ENCODE measurements at places on chromosomes 2 and 18.

GRCh38 chr2:12347066-12347493, 369.7 kb upstream of the TRIB2 start:
- DNase-seq, result no peak

DNA sequence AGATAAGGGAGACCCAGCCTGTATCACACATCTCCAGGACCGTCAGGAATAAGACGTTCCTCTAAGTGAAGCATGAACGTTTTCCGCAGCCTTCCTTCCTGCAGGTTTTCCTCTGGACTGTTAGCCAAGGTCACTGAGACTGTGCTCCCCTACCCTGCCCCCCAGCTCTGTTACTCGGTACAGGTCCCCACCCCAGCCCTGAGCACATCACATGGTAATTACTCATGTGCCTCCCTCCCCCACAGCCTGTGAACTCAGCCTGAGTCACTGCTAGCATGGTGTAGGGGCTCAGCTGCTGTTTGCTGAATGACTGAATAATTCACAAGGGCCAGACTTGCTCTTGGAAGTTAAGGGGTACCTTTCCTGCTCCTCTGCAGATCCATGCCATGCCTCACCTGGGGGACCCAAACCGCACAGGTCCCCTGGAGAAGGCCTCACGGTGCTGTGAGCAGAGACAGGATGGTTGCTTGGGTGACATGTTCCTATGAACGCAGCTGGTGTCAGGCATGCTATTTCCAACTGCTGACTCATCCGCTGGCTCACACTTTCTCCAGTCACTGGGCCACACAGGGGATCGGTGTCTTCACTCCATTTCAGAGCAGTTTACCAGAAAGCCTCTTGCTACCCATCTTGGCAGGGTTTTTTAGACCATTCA, 88.2 kb downstream of the PLB1 start:
- peak; percentile 82 for DNase-seq

- no peak for DNase-seq
These were observed 67.3 kb downstream of the KYNU start for GRCh38 chr2:142944721-142945120.

DNA sequence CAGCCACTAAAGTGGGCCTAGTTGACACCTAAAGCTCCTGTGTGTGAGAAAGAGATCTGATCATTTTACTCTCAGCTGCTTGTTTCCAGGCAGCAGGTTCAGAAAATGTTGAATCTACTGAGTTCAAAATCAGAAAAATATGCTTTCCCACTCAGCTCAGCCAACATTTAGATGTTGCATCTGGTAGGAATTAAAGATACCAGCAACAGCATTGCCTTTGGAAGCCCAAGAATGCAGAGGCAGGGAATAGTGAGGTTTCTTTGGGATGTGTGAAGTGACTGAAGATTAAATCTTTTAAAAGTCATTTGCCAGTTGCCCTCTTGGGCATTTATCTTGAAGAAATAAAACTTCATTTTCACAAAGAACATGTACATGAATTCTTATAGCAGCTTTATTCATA, 33.9 kb upstream of the DOCK10 start:
- DNase-seq, result no peak

DNA sequence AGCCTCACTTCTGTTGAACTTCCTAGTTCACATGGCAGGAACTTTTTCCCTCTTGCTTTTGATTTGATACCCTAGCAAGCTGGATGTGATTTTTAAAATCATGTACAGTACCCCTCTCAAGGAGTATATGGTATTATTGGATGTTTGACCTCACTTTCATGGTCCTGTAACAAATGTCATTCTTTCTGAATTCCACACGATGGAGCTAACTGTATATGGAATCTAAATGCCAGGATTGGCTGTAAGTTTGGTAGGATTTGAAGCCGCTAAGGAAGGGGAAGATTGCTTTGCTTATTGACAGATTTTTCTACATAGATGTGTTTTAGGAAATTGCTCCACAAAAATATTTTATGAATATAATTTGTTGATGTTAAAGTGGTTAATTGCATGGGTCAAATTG, 18.3 kb downstream of the MAIP1 start:
- peak; percentile 65 for DNase-seq

DNA sequence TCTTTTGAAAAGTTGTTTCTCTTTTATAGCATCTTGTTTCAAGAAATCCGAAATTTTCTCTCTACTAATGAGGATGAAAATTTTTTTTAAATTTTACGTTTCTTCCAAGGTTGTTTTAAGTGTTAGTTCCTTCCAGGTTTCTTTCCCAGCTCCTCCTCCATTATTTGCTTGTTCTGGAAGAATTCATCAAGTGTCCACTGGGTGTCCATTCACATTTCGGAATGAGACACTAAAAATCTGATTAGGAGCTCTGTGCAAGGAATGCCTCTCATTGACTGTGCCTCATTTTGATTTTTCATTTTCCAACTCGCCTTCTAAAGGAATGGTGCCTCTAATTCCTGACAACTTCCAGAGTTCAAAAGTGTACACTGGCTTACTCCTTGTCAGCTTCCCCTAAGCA, 6.1 kb downstream of the SP100 start:
- DNase-seq, result no peak

GRCh38 chr18:69998523-69998987, 50.9 kb upstream of the CD226 start:
- peak; percentile 12 for DNase-seq

DNA sequence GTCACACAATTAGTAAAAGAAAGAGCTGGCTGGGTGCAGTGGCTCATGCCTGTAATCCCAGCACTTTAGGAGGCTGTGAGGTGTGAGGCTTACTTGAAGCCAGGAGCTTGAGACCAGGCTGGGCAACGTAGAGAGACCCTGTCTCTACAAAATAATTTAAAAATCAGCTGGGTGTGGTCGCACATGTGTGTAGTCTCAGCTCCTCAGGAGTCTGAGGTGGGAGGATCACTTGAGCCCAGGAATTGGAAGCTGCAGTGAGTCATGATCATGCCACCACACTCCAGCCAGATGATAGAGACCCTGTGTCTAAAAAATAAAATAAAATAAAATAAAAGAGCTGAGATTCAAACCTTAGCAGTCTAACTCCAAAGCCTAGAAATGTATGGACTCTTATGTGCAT, 39.0 kb upstream of the NEDD4L start:
- DNase-seq, result no peak

- no peak for DNase-seq
These were observed 57.5 kb downstream of the MCFD2 start for GRCh38 chr2:46857871-46858701.

DNA sequence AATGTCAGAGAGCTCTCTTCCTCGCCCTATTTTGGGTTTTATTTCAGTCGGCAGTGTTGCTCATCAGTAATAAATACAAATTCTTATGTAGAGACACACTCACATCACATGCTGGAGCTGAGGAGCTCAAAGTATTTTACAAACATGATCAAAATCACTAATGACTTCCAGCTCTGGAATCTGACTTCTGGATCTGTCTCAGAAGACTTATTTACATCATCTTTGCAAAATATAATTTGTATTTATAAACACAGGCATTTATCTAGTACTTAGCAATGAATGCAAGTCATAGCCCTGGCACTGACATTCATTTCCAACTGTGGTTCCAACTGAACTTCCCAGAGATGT, 327.1 kb downstream of the NCKAP5 start:
- no peak for DNase-seq

DNA sequence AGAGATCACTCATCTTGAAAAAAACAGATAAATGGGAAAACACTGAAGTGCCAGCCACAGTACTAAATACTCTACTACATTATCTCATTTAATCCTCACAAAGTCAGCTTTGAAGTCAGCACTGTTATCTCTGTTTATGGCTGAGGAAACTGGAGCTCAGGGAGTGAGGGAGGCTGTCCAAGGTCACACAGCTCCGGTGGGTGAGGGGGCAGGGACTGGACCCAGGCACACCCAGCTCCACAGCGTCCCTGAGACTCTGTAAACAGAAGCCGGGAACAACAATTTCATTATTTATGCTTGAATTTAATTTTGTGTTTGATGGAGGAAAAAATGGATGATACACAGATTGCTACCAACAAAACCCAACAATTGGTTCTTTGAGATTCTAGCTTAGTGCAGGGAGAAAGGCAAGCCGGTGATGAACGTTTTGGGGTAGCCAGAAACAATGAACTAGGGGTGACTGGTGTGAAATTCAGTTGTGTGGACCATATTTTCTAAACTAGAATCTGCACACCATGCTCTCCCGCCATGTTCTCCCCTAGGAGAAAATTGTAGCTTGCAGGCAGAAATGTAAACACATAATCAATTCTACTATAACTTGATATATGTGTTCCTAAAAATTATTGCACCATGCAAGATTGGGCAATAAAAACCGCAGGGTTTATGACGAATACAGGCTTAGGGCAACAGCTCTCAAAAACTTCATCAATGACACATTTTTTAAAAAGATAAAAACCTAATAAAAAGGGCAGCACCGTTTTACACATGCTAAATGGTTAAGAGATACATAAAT, at the start of gene GREB1:
Gene GREB1, plus strand, starts transcription at position 768 of the 793 bp plus-strand sequence. CDS start 22,570 bp downstream, outside the sequence.
- no peak for DNase-seq

GRCh38 chr2:171972329-171972982, 27.3 kb upstream of the METAP1D start:
- no peak for DNase-seq

- no peak for DNase-seq
These were observed 63.1 kb upstream of the MCFD2 start for GRCh38 chr2:46978723-46979122.

- no peak for DNase-seq
These were observed 190.8 kb upstream of the SLC8A1 start for GRCh38 chr2:40642726-40643125.

- no peak for DNase-seq
These were observed 327.2 kb upstream of the PKDCC start for GRCh38 chr2:41720331-41721251.

DNA sequence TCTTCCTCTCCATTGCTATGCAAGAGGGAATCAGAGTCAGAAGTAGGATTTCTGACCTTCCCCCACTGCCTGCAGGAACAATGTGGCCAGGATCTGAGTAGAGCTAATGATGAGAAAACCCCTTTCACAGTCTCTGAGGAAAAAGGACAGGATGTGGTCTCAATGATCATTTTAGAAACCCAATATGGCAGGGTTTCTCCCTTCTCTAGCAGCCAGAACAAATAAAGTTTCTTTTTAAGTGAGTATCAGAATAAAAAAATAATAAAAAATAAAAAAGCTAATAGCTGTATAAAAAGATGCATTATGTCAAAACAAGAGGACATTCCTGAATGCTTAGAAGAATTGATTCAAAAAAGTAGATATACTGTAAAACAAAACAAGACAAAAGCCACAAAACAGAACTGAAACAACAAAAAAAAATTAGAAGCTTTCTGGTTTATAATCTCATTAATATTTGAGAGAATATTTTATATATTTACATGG, 1124.9 kb upstream of the ZEB2 start:
- no peak for DNase-seq

DNA sequence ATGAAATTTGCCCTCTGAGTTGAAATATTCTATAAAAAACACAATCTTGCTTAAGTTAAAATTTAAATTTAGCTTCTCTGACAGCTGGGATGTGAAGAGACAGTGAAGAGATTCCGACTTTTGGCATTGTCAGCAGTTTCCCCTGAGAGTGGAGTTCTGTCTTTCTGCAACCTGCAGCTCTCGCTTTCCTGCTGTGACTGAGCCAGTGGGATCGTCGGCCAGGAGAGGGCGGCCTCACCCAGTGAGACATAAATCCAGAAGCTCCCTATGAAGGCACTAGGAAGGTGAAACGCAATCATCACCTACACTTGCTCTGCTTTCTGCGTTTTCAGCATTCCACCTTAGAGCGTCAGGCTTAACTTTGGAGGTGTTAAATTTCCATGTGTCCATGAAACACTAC, 75.4 kb upstream of the HNMT start:
- peak; percentile 42 for DNase-seq

DNA sequence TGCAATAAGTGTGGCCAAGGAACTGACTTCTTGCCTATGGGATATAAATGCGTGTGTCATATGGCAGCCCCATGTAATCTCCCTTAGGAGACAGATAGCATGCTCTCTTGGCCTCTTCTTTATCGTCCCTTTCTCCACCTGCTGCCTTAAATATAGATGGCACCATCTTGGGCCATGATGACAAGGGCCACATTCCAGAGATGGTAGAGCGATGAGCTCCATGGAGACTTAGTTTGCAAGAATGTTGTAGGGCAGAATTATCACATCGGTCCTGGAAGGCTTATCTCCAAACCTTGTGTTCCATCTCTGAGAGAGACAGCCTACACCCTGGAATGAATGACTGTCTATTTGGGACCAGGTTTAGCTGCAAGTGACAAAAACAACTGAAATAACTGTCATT, 536.7 kb downstream of the TNS1 start:
- no peak for DNase-seq

DNA sequence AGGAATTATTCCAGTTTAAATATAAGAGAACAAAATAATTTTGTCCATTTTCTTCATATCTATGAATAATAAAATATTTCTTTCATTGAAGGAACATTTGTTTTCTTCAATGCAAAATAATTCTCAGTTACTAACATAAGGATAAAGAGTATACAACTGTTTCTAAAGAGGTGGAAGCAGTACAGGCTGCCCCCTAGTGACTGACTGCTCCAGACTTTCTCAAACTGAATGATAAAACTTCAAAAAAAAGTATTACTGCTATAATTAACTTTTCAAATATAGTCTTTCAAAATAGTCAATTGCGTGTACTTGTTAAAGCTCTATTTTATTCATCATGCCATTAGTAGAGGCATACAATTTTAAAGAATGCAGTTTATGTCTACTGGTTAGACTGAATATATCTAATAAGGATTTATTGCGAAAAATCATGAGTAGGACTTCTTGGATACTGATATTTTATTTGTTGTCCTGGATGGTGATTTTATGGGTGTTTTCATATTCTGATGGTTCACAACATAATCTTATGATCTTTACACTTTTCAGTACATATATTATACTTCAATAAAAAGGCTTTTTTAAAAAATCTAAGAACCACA, 100.1 kb downstream of the WDPCP start:
- peak; percentile 45 for DNase-seq

DNA sequence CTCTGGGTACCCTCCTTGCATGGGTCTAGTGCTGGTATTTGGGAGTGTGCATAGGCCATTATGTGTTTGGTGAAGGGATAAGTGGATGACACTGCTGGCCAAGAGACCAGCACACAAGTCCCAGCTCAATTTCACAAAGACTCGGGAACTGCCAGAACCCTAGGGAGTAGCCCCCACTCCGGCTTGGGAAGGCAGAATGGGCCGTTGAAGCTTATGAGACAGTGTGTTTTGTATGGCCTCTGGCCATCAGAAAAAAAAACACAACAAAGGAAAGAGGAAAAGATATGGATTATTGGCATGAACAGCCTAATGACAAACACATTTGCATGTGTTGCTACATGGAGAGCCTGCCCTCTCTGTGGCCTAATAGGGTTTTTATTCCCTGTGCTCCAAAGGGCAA, 144.2 kb downstream of the TTC32 start:
- no peak for DNase-seq

- peak; percentile 55 for DNase-seq
These were observed 4.2 kb upstream of the HOXD13 start for GRCh38 chr2:176088048-176088936.
